DMS79 treated with DMSO at 0.1 percent for 48 hours (cell line): ENCODE measurements at places on chromosomes 12 and 14.

DNA sequence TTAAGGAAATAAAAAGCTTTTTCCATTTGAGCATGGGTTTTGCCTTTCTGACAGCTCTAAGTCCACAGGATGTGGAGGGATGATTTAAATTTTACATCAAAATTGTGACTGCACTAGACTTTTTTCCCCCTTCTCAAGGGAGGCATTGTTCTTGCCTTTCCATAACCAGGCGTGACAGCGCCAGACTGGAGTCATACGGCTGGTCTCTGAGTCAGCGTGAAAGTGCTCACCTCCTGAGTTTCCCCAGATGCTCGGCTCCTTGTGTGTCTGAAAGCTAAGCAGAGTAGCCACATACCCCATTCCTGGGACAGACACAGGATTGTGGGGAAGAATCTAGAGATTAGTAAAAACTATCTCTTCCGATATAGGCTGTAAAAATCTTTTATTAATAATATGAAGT, 43.1 kb downstream of the SOX5 start:
- no peak for DNase-seq

DNA sequence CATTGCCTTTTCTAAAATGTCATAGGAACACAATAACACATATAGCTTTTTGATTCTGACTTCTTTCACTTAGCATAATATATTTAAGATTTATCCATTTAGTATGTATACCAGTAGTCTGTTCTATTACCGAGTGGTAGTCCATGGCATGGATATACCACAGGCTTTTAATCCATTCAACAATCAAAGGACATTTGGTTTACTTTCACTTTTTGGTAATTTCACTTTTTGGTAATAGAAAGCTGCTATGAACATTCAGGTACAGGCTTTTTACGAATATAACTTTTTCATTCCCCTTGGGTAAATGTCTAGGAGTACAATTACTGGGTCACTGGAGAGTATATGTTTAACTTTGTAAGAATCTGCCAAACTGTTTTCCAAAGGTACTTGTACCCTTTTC, 100.7 kb upstream of the PRICKLE1 start:
- DNase-seq, result no peak

- no peak for DNase-seq
These were observed 22.6 kb upstream of the MDM2 start for GRCh38 chr12:68785358-68785757.

GRCh38 chr14:51929166-51929565, 60.2 kb upstream of the RTRAF start:
- no peak for DNase-seq

DNA sequence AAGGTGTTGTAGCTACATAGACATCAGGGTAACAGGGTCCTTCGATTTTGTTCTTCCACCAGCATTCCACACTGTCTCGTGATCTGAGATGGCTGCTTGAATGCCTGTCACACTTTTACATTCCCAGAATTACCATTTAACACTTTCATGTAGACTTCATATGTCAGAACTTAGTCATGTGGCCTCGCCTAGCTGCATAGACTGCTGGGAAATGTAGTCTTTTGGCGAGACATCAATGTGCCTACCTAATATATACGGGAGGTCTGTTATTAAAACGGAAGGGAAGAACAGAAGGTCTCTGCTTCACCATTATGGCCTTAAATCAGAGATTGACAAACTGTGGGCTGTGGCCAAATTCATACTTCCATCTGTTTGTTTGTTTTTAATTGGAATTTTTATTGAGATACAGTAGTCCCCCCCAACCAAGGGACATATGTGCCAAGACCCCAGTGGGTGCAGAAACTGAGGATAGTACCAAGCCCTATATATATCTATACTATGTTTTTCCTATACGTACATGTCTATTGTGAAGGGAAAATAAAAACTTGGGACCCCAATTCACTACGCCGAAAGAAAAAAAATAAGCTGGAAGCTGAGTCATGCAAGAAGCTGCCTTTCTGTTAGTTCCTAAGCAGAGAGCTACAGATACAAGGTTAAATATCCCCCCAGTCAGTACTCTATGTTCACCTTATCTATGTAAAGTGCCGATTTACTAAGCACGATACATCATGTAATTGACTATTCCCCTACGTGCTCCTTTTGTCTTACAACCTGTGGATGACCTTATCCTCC, 11.3 kb upstream of the HRK start:
- no peak for DNase-seq

DNA sequence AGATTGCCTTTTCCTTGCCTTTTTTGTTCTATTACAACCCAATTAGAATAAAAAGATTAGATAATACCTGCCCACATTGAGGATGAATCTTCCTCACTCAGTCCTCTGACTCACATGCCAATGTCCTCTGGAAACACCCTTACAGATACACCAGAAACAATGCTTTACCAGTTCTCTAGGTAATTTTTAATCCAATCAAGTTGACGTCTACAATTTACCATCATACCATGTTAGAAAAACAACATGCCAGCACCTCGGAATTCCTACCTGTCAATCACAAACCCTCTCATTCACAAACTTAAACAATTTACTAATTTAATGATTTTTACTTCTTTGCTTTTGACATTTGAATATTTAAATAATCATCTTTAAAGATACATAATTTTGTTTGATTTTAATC, 953.8 kb downstream of the TRHDE start:
- no peak for DNase-seq

DNA sequence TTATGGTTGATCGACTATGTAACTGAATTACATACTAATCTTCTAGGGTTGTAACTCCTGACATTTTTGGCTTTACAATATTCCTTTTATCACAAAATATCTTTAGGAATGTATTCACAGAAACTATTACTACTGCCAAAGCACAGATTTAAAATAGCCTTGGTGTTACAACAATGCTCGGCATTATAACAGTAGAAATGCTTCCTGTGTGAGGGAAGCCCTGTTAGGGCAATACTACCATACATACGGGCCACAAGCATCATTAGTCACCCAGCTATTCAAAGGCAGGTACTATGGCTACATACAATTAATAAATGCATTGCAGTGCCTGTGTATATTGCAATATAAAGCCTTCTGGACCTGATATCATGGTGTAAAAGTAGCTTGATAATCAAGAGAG, 517.8 kb downstream of the C12orf50 start:
- DNase-seq, result no peak

GRCh38 chr14:33375786-33376185, 437.1 kb downstream of the NPAS3 start:
- no peak for DNase-seq

- no peak for DNase-seq
These were observed 76.0 kb downstream of the VCPKMT start for GRCh38 chr14:50040401-50040775.

GRCh38 chr12:109627633-109628032, 54.0 kb downstream of the MVK start:
- DNase-seq, result no peak

DNA sequence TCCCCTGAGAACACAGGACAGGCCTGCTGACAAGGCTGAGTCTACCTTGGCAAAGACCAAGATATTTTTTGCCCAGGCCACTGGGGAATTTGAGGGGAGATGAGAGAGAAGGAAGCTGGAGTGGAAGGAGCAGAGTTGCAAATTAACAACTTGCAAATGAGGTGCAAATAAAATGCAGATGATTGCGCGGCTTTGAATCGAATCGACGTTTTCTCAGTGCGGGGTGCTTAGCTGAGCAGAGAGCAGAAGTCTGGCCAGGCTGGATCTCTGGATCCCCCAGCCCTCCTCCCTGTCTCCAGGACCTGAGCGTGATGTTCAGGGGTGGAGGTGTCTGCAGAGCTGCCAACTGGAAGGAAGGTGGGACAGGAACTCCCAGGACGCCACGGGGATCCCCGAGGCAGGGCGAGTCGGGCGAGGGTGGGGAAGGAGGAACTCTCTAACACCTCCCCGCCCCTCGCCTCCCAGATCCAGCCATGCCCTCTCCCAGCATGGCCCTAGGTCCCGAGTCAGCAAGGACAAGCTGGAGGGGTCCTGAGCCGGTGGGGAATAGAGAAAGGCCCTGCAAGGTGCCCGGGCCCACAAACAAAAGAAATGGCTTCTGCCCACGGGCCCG, 527 bp upstream of the CARMIL3 start:
- no peak for DNase-seq

DNA sequence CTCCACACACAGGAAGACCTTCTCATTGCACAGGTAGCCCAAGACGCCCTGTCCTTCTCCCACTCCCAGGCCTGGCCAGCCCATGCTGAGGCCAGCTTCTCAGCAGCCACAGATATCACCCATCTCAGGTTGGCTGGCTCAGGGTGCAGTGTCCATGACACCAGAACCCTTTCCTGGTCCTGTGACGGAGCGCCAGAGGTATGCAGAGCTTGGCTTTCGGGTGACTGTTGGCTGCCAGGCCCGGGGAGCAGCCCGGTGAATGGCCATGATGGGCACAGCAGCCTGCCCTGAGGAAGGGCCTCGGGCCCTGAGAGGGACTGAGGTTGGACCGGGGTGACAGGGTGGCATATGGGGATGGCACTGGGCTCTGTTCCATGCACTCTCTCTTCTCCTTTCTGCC, 173.4 kb downstream of the TSPAN9 start:
- no peak for DNase-seq

DNA sequence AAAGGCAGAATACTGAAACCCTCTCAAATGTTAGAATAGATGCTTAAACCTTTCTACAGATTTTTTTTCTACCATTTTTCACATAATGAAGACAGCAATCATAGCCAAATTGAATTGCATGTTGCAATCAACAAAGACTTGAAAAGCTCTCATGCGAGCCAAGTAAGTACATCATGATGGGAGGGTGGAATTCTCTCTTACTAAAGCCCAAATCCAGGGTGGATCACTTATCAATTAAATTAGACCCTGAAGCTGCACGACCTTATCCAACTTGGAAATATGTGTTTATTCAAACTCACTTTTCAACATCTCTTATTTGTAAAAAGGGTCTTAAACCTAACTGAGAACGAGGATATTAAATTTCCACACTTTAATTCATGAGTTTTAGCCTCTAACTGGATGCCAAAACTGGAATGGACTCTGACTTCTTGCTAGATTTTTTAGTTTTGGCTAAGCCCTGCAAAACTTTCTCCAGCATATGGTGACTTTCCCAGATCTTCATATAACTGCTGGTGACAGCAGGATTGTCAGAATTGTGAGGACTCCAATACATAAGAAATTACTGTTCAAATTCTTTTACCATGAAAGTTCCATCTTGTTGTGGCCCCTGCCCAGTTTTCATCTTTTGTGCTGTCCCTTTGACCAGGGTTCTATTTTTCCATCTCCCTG, 53.6 kb downstream of the HECTD4 start:
- DNase-seq, result no peak

- DNase-seq, result no peak
These were observed 14.8 kb upstream of the EDDM3A start for GRCh38 chr14:20730891-20731290.

DNA sequence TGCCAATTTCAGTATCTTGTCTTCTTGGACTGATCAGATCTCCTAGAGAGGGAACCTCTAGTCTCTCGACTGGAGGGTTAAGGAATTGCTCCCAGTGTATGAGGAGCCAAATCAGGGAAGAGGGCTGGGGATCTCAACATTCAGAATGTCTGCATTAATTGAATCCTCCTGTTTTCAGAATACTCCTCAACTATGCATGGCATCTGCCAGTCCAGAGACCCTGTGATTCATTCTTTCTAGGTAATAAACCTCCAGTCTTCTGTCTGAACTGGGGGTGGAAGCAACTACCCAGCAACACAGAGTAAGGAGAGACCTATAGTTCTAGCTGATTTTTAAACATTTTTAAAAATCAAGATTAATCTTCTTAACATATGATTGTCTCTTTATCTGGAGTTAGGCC, 92.7 kb downstream of the AKAP6 start:
- no peak for DNase-seq

GRCh38 chr14:25090256-25090655, 40.3 kb upstream of the STXBP6 start:
- no peak for DNase-seq

DNA sequence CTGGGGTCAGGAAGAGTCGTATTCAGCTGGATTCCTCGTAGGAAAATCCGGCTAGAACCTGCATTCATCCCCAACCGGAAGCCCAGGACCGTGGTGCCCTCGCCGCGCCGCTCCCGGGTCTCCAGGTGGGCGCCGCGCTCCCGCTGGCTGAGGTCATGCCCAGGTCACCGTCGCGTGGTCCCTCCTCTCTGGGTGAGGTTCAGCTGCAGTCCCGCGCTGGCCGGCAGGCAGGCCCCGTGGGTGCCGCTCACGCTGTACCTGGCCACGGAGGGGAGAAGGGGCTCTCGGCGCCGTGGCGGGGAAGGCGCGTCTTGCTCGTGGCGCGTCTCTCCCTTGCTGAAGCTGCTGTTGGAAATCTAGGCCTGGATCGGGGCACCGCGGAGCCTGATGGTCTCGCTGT, 44.5 kb downstream of the LRTM2 start:
- no peak for DNase-seq

DNA sequence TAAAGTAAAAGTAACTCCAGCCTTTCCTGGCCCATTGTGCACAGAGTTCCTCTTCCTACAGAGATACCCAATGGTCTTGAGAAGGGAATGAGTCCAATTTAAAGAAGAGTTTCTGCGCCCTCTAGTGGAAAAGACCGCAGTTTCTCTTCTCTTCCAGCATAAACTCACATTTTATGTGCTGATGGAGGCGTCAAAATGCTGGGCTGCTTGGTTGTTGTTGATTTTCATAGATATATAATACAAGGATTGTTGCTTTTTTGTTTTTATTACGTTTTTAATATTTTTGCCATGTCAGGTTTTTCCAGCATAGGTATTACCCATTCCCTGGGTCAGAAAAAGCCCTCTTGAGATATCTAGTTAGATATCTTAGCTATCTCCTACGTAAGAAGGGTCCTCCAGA, 356.9 kb upstream of the STXBP6 start:
- DNase-seq, result no peak

- no peak for DNase-seq
These were observed 97.1 kb upstream of the NRXN3 start for GRCh38 chr14:78073028-78073427.

DNA sequence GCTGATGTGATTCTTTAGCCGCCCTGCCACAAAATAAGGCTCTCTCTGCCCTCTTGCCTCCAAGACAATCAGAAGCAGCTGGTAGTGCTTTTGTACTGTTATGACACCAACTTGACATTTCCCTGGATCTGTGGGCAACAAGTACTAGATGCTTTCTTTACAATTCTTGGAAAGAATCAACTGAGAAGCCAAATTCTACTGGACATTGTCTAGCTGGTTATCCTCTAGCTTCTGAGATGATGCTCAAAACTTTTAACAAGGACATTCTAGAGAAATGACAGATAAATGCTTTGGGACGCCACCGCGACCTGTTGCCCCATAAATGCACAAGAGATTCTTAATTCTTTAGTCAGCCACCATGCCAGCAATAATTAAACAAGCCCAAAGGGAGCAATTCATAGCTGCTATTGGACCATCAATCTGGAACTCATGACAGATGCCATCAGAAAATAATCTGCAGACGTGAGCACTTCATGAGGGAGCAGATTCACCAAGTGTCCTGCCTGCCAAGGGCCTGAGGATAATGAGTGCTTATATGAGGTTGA, 22.8 kb downstream of the FMNL3 start:
- DNase-seq, result no peak

- DNase-seq, result no peak
These were observed 3.8 kb upstream of the TSPAN8 start for GRCh38 chr12:71161591-71161990.
